Activated T-helper 1 cell treated with anti-CD3 and anti-CD28 coated beads, Interleukin-12 subunit alpha, Interleukin-12 subunit beta, Interleukin-2, Interleukin-4 antibody, amounts not matched to agents 30 ng/mL and 10 ng/mL and 1 ng/mL, durations not matched to agents 14 hours and 24 hours and 36 hours (primary cell): ENCODE measurements at places on chromosomes 12 and 14.

DNA sequence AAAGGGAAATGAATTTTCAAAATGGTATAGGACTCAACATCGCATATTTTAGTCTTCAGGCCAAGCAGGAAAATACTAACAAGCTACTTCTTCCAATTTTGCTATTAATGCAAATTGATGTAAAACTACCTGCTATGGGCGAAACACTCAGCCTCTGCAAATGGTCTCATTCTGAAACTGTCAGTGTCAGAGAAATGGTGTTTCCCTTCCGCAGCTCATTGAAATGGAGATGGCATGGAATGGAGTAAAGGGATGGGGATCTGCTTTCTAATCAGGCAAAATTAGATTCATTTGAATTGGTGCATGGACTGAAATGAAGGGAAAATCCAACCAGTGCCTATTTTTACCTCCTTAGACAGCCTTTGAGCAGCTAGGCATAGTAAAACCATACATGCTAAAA is 80.4 kb upstream of the EEA1 start:
- DNase-seq: no peak

DNA sequence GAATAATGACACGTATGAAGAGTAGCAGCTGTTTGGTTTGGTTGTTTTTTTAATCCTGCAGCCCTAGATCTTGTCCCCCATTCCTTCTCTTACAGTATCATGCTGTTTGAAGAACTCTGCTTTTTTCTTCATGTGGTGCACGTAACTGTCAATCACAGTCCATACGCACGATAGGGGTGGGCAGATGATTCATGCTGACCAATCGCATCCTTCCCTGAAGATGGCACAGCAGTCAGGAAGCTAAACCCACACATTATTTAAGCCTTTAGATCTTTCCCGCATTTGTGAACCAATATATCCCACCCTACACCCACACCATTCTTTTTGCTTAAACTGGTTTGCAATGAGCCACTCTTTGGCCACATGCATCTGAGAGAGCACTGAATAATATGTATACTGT is 158.9 kb upstream of the PLEKHA5 start:
- DNase-seq: no peak

GRCh38 chr14:104595116-104595675 is 9.4 kb downstream of the TMEM179 start:
- DNase-seq: no peak

GRCh38 chr12:132285991-132286681 is 43.3 kb downstream of the GALNT9 start:
- no peak for DNase-seq

- DNase-seq: no peak
Measured at GRCh38 chr12:27751386-27752047, 28.5 kb upstream of the KLHL42 start.

- no peak for DNase-seq
Measured at GRCh38 chr12:21252070-21252469, 82.6 kb downstream of the SLCO1A2 start.
